Stimulated activated CD4-positive, alpha-beta T cell treated with anti-CD3 and anti-CD28 coated beads, Interleukin-1b, Interleukin-23, amount 100 ng/mL, for 4 hours (primary cell): ENCODE measurements at places on chromosomes 1 and 21.
A peak's percentile ranks its signal among the peaks of the same experiment; 100 is the strongest.

- no peak for DNase-seq
Measured at GRCh38 chr21:45581322-45581712, 39.1 kb upstream of the SLC19A1 start.

- no peak for DNase-seq
Measured at GRCh38 chr1:193306430-193306829, 120.0 kb upstream of the B3GALT2 start.

DNA sequence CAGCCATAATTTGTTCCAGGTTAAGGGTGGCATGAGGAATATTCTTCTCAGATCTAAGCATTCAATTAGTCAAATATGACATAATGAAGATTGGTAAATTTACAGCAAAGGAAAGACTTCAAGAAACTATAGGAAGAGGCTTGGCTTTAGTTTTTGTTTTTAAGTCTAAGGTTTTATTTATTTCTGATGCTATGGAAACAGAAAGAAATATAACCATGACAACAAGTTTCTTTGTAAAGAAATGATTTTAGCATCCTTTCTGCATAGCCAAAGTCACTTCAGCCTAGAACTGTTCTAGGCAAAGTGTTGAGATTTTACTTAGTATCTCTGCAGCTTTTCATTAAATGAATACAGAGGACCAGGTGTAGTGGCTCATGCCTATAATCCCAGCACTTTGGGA is 27.7 kb downstream of the PEA15 start:
- DNase-seq, result no peak

DNA sequence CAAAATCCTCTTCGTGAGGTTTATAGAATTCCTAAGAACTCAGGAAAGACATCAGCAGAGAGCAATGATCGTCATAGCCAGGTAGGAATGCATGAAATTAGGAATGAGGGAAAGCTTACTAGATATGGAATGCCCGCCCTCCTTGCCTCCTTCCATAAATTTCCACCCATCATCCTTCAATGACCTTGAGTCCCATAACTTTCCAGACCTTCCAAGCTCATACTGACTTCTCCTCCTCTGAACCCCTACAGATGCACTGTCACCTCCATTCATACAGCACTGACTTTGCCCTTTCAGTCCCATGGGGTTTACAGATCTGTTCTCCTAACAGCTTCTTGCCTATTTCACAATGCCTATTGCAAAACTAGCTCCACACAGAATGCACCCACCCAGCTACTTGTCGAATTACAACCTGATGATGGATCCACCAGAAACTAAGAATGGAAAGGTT is 23.8 kb upstream of the PPP1R15B start:
- no peak for DNase-seq

DNA sequence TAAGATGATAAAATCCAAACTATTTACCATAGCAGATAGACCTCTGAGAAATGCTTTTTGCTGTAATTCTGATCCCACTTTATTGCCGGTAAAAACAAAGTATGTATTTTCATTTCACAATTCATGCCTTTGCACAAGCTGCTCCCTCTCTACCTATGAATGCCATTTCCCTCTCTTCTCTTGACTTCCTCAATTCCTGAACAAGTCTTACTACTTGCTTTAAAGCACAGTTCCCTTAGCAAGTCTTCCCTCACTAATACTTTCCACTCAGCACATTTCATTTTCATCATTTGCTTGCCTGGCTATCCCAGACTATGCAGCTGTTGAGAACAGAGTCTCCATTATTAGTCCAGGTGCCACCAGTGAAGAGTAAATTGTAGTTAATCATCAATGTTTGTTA is 13.8 kb downstream of the GPATCH2 start:
- DNase-seq, result no peak

DNA sequence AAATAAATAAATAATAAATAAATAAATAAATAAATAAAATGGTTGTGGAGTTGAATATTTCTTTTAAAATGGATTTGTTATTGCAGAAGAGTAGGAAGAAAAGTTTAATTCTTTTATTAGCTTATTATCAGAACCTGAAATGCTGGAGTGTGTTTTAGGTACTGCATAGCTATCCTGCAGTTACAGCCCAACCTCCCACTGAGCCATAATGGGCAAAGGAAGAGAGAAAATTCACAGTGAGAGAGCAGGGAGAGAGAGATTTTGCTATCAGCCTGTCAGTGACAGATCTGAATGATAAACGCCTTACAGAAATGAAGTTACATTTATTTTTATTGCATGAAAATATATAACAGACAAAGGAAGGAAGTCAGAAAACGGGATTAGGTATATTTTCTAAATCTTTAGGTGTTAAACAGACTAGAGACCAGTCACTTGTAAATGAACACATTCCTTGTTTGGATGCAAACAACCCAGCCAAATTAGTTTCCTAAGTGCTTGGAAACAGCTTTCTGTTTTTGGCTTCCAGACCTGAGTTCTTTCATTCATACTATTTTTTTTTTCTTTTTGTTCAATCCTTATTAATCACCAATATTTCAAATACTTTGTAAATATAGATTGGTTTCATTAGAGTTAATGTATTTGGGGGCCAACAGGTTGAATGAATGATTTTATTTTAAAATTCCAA is 425.3 kb downstream of the USP25 start:
- no peak for DNase-seq

DNA sequence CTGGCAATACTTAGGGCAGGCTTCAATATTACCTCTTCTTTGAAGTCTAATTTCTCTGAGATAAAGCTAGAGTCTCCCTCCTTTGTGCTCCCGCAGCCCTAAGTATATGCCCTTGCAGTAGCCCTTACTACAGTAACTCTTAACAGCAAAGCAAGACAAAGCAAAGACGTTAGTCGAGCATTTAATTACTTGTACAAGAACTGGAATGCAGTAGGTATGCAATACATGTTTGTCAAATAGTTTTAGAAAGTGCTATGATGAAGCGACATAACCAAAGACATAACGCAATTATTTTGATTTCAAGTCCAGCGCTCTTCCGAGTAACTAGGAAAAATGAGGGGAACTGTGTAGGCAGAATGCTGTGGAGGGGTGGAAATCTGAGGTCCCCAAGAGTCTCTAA is 1.6 kb downstream of the P3H1 start:
- no peak for DNase-seq

DNA sequence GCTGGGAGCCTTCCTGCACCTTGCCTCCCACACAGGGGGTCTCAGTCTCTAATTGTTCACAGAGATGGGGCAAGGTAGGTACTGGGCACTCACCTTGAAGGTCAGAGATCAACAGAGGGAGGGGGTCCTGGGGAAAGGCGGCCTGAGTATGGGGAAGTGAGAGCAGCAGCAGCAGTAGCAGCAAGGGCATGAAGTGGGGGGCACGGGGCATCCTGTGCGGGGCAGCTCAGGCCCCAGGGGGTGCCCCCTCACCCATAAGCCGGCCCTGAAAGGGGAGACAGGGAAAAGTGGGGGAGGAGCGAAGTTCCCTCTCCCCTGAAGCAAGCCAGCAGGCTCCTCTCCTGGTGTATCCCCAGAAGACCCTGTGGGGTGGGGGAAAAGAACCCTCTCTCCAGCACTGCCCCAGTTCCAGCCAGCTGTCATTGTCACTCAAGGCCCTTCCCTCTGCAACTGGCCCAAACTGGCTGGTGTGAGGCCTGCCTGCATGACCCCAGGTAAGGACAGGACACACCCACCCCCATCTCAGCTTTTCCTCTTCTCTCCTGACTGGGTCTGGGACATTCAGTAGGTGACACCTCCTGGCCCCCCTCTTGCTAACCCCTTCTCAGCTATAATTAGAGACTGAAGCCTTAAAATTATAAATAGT is 3.9 kb downstream of the SEMA6C start:
- DNase-seq, result no peak

DNA sequence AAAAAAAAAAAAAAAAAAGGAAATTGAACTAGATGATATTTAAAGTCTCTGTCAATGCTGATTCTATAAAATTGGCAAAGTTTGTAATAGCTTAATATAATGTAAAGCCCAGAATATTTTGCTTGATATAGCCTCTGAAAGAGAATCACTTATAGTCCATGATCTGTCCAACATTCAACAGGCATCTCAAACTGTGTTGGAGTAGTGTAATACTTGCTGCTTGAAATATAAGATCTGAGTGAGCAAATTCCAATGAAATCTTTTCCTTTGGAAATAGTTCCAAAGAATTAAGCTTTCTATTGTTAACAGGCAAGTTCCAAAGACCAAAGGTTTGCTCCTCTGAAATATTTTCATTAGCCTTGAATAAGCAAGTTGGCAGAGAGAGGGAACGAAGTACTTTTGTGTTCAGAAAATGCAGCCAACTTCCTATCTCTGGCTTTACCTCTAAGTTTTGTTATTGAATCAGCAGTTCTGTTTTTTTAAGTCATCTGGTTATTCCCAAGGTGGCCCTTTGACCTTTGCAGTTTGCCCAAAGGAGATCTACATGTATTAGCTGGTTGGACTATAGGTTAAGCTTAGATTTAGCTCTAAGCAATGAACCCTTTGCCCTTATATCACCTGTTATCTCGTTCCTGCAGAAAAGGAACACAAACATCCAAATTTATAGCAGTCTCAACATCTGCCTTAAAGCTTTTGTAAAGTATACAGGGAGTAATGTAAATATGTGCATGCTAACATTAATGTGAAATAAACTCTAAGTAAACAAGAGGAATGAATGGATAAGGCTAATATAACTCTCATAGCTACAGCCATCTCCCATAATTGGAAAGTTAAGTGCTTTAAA is 24.4 kb upstream of the CEP350 start:
- no peak for DNase-seq

- no peak for DNase-seq
Measured at GRCh38 chr1:179591592-179592580, at the start of gene TDRD5. TDRD5 (plus strand) TSS chr1:179591832; CDS start chr1:179592616, 784 bp downstream.

- DNase-seq, result no peak
Measured at GRCh38 chr1:61079898-61080336, 2.4 kb upstream of the NFIA start.

- DNase-seq, result peak; percentile 60
Measured at GRCh38 chr1:13813398-13814012, 113.5 kb downstream of the PRDM2 start.

- DNase-seq, result no peak
Measured at GRCh38 chr1:109475261-109475660, 8.4 kb upstream of the ATXN7L2 start.

GRCh38 chr21:43657355-43658087 is 1.8 kb downstream of the HSF2BP start:
- DNase-seq, result no peak

GRCh38 chr21:32886339-32886738 is 114.8 kb upstream of the PAXBP1 start:
- no peak for DNase-seq

DNA sequence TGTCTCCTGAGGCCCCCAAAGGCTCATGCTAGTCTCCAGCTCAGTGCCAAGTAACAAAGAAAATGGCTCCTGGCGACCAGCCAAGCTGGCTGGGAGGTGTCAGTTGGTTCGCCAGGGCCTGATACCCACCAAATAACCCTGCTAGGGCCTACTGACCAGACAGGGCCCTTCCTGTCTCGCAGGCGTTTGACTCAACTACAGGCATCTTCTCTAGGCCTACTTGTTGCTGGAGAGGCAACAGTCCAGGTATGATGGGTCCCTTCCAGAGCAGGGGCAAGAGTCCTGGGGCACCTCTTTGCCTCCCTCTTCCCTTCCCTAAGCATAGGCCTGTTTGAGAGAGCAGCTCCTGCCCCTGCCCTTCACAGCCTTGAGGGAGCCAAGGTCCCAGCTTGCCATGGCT is 147.9 kb upstream of the VANGL1 start:
- DNase-seq, result no peak

DNA sequence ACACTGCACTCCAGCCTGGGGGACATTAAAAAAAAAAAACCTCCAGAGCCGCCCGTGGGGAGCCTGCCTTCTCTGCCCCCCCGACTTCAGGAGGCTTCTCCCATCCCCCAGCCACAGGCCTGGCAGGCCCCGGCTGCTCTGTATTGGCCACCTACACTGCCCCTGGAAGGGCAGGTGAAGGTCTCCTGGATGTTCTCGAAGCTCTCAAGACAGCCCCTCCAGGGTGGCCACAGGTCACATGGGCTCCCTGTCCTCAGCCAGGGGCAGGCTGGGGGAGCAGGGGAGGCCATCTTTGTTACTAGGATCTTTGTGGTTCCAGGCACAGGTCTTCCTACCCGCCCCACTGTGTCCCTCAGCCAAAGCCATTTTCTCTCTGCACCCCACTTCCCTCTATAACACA is 32.8 kb downstream of the PADI6 start:
- no peak for DNase-seq

- no peak for DNase-seq
Measured at GRCh38 chr1:190022709-190023108, 455.0 kb downstream of the BRINP3 start.

GRCh38 chr1:177287270-177287669 is 116.5 kb downstream of the BRINP2 start:
- DNase-seq, result no peak

DNA sequence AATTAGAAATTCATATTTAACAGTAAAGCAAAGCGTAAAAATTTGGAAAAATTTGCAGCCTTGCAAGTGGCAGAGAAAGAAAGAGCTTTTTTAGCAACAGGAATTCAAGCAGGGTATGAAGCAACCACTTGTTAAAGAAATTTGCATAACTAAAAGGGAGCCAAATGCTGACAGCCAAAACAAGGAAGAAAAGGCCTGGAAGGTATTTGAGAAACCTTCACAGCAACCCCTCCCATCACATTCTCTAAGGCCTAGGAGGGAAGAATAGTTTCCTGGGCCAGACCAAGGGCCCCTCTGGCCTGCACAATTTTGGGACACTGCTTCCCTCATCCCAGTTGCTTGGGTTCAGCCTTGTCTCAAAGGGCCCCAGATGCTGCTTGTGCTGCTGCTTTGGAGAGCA is 672.4 kb upstream of the TMPRSS15 start:
- DNase-seq, result no peak

DNA sequence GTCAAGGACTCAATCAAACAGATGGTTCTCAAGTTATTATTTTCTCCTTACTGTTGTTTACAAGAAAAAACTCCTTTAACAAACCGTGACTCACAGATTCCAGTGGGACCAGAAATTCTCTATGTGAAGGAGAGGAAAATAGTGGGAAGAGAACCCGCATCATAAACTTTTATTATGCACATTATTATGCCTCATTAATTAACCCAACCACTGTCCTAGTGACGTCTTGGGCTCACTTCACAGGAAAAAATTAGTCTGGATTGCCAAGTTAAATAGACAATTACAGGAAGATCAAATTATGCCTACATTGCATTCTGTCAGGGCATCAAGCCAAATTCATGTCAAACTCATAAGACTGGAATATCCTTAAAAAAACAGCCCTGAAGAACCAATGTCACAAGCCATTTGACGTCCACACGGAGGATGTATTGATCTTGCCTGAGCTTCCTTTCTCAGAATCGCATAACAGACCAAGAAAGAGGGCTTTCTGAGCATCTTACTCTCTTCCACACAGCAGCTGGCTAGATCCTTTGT is 347.8 kb downstream of the DUSP10 start:
- no peak for DNase-seq

- no peak for DNase-seq
Measured at GRCh38 chr1:112436384-112437156, 40.6 kb downstream of the CTTNBP2NL start.
